Activated CD4-positive, alpha-beta T cell treated with anti-CD3 and anti-CD28 coated beads for 36 hours (primary cell): ENCODE measurements at places on chromosomes 4 and X. TPM values are rescaled to one million over a fixed set of nuclear protein-coding genes. Genes with fewer than 3 reads are reported as not detected.
A peak's percentile ranks its signal among the peaks of the same experiment; 100 is the strongest.

- DNase-seq = peak; percentile 34
Observed at GRCh38 chr4:1856943-1857699, 1.2 kb upstream of the LETM1 start.

GRCh38 chr4:140296335-140297220 is 76.9 kb upstream of the SCOC start:
- DNase-seq = no peak

- DNase-seq = no peak
Observed at GRCh38 chr4:99219072-99219471, at the start of gene ADH6. Gene ADH6 (minus strand): TSS chr4:99219246. CDS start chr4:99219152, 94 bp downstream.

- no peak for DNase-seq
Observed at GRCh38 chr4:49018718-49019295, 32.7 kb downstream of the CWH43 start.

- DNase-seq = no peak
Observed at GRCh38 chrX:150870029-150870428, 28.4 kb downstream of the CD99L2 start.

- no peak for DNase-seq
Observed at GRCh38 chr4:143341186-143341755, 4.6 kb downstream of the GAB1 start.

The NLRP2B gene
- total RNA-seq = not detected

DNA sequence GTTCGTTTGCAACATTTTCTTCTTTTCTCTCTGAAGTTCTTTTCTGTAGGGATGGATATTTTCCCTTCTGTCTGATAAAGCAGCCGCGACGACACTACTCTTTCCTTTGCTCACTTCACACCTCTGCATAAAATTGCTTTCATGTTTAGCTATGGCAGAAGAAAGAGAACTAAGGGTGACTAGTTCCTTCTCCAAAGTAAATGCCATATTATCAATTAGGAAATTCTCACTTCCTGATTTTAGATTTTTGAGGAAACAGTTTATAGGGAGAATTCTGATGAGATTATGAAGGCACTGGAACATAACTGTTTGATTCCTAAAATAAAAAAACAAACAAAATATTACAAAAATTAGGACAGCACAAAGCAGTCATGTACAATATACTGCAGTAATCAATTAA is 29.2 kb downstream of the FANCB start:
- DNase-seq = no peak

GRCh38 chr4:111449657-111450056 is 695.6 kb upstream of the FAM241A start:
- DNase-seq = no peak

DNA sequence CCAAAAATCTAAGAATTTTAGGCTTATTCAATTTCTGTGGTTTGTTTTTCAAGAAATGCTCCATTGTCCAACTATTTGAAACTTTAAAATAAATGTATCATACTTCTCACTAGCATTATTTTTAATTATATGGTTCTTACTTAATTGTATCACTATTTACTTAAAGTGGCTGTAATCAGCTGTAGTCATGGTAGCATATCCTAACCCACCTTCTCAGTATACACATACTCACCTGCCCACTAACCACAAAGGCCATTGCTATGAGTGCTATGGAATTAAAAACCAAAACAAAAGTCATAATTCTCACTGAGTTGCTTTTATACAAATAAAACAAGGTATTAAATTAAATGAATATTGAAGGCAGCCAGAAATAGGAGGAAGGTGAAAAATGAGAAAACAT is 5.0 kb downstream of the FBXO8 start:
- DNase-seq = no peak

The BEND2 gene
- total RNA-seq = not detected

- no peak for DNase-seq
Observed at GRCh38 chrX:27598312-27598711, 8.2 kb downstream of the DCAF8L2 start.

- DNase-seq = no peak
Observed at GRCh38 chr4:89301902-89302301, 5.7 kb downstream of the GPRIN3 start.

The GAGE2A gene
- total RNA-seq = not detected
